ENCODE measurements at places on chromosomes 2 and 18. TPM values are rescaled to one million over a fixed set of nuclear protein-coding genes. Genes with fewer than 3 reads are reported as not detected.

- H3K27me3 ChIP-seq, result no peaks in the 10 kb centered on the region
- H3K36me3 ChIP-seq, result no peaks in the 10 kb centered on the region
- H3K27ac ChIP-seq, result no peak overlapping the region
- no peak for DNase-seq
- no peak overlapping the region for H3K4me3 ChIP-seq
Observed at GRCh38 chr18:62607708-62608428, 85.0 kb downstream of the ZCCHC2 start.

The ANKRD30BL gene
- total RNA-seq, result not detected

DNA sequence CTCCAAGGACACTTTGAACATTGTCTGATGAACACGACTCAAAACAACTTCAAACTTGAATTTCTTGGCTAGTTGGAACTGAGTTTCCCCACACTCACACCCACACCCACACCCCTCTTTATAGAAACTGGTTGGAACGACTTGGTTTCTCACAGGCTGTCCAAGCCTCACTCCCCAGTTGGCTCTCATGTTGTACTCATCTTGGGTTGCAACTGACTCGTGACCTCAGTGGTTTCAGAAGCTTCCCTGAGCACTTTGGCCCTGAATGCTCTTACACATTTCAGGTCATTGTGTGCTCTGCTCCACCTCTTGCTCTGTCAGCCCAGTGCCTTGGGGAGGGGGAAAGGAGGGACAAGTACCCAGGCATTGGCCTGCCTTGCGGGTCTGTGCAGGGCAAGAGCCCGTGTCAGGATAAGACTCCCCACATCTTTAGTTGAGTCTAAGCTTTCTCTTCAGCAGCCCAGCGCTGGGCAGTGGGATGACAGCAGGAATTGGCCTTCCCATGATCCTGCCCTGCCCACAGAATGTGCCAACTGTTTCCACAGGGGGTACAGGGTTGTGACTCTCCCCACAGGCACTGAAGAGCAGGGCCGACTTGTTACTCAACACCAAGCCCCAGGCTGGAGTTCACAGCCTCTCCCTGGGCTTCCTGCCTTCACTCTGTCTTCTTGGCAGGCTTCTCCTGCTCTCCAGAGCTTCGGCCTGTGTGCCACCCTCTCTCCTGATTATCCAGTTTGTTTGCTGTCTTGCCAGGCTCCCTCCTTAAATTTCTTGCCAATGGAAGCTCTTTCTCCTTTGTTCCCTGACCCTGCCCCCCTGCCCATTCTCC is 104.6 kb downstream of the RTN4 start:
- no peaks in the 10 kb centered on the region for H3K27me3 ChIP-seq
- no peak overlapping the region for H3K4me3 ChIP-seq
- H3K36me3 ChIP-seq, result no peaks in the 10 kb centered on the region
- H3K4me1 ChIP-seq, result peaks cover 35% of the 10 kb centered on the region

DNA sequence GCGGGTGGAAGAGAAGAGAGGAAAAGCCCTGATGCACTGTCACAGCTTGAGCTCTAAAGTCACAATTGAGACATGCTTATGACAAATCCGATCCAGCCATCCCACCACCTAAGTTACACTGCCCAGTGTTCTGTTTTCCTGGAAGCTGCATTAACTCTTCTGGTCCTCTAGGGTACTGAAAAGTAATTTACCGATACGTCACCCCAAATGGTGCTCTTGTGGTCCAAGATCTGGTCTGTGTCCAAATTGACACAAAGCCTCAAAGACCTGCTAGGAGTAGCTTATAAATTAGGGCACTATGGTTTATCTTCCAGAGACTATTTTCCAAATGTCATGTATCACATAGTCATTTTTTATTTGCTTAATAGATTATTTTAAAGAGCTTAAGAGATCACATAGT is 186.7 kb upstream of the ETAA1 start:
- DNase-seq, result no peak
- no peaks in the 10 kb centered on the region for H3K36me3 ChIP-seq
- no peaks in the 10 kb centered on the region for H3K4me1 ChIP-seq
- H3K27me3 ChIP-seq, result no peaks in the 10 kb centered on the region
- H3K27ac ChIP-seq, result no peak overlapping the region
- no peak overlapping the region for H3K4me3 ChIP-seq

The RTP5 gene
- not detected for total RNA-seq

DNA sequence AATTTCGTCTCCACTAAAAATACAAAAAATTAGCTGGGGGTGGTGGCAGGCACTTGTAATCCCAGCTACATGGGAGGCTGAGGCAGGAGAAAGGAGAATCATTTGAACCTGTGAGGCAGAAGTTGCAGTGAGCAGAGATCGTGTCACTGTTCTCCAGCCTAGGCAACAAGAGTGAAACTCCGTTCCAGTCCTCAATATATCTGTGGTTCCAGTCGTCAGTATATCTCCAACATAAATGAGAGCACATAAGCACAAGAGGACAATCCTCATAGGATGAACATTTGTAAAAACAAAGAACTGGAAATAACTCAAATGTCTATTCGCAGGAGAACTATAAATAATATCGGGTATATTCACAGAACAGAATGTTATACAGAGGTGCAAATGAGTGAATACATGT is 13.1 kb upstream of the PLEK start:
- H3K4me1 ChIP-seq, result no peaks in the 10 kb centered on the region
- DNase-seq, result no peak
- H3K4me3 ChIP-seq, result no peak overlapping the region
- H3K27ac ChIP-seq, result no peak overlapping the region
- H3K27me3 ChIP-seq, result no peaks in the 10 kb centered on the region
- H3K36me3 ChIP-seq, result no peaks in the 10 kb centered on the region

The FN1 gene
- 352 TPM for total RNA-seq

DNA sequence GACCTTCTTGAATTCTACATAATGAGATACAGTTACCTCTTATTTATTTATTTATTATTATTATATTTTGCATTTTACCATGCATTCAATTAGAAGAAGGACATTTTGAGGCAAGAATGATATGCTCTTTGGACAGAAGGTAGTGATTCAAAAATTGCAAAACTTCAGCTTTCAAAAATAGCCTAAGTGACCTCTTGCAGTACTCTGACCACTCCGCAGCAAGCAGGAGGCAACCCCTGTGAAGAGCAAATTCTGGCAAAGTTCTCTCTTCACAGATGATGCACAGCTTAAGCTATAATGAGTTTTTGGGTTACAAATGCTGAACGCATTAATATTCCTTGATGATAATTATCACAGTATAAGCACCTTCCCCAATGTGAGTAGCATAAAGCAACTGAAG is 170.0 kb downstream of the ZNF521 start:
- H3K36me3 ChIP-seq, result no peaks in the 10 kb centered on the region
- peaks cover 5% of the 10 kb centered on the region for H3K4me1 ChIP-seq
- no peaks in the 10 kb centered on the region for H3K27me3 ChIP-seq
- no peak for DNase-seq
- H3K27ac ChIP-seq, result no peak overlapping the region

The HAAO gene
- total RNA-seq, result 5.9 TPM

The CNNM3 gene
- total RNA-seq, result 27.8 TPM

GRCh38 chr2:41880561-41881243 is 167.1 kb upstream of the PKDCC start:
- no peak overlapping the region for H3K4me3 ChIP-seq
- no peak for DNase-seq
- H3K36me3 ChIP-seq, result no peaks in the 10 kb centered on the region
- peak overlapping the region; percentile 50 for H3K27ac ChIP-seq

GRCh38 chr2:8575834-8576423 is 105.9 kb upstream of the ID2 start:
- H3K4me1 ChIP-seq, result no peaks in the 10 kb centered on the region
- H3K4me3 ChIP-seq, result no peak overlapping the region
- DNase-seq, result no peak
- no peaks in the 10 kb centered on the region for H3K27me3 ChIP-seq

The STARD6 gene
- not detected for total RNA-seq

DNA sequence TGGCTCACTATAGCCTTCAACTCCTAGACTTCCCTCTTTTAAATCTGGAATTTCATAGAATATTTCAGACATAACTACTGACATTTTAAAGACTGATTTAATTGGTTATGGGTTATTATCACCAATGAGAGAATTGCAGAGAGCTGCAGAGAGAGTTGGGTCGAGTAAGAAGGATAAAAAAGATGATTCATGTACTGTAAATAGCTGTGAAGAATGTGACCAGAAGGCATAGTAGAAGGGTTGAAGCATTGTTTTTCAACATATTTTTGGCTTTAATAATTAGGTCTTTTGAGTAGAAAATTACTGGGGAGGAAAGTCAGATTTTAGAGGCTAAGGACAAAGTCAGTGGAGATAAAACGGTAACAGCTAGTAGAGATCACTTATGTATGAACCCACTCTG is 503.2 kb upstream of the SLC8A1 start:
- no peak overlapping the region for H3K4me3 ChIP-seq
- no peak overlapping the region for H3K27ac ChIP-seq
- no peaks in the 10 kb centered on the region for H3K36me3 ChIP-seq

DNA sequence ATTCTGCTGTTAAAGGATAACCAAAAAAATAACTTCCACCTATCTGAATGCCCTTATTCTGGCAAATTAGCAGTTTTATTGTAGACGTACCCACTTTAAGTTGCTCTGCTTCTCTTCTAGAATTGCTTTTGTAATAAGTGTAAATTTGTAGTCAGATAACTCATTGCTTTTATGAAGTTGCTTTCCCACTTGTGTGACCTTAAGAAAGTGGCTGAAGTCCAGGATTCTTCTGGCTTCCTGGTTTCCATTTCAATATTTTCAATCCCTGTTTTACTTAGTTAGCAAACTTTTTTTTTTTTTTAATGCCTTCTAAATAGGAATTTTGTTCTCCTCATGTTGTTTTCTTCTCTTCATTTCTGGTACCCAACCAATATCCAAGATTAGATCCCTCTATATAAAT is 59.8 kb downstream of the GLS start:
- no peak overlapping the region for H3K27ac ChIP-seq
- no peaks in the 10 kb centered on the region for H3K27me3 ChIP-seq
- no peaks in the 10 kb centered on the region for H3K36me3 ChIP-seq
- H3K4me1 ChIP-seq, result peaks cover 8% of the 10 kb centered on the region
- no peak overlapping the region for H3K4me3 ChIP-seq

The USP37 gene
- 14.0 TPM for total RNA-seq

The ASB18 gene
- not detected for total RNA-seq

- peaks cover under 1% of the 10 kb centered on the region for H3K4me1 ChIP-seq
- DNase-seq, result no peak
- no peaks in the 10 kb centered on the region for H3K27me3 ChIP-seq
- H3K36me3 ChIP-seq, result no peaks in the 10 kb centered on the region
- no peak overlapping the region for H3K27ac ChIP-seq
Observed at GRCh38 chr2:200770847-200771246, 40.9 kb upstream of the BZW1 start.

DNA sequence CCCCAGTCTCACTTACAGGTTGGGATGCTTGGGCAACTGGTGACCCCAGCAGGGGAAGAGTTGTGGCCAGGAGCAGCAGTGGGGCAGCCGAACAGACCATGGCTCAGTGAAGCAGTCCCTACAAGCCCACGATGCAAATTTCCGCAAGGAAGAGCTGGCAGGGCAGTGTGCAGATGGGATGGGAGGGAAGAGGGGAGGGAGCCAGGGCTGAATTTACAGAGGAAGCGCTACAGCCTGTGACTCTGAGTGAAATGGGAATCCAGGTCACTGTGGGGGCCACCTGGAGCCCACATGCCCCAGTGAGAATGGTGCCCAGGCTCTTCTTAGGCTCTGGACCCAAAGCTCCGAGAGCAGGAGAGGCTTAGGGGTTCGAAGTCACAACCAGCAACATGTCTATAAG is 27.0 kb upstream of the SELENOI start:
- H3K36me3 ChIP-seq, result no peaks in the 10 kb centered on the region
- no peaks in the 10 kb centered on the region for H3K4me1 ChIP-seq
- H3K27ac ChIP-seq, result no peak overlapping the region
- DNase-seq, result no peak
- H3K4me3 ChIP-seq, result no peak overlapping the region

- H3K27me3 ChIP-seq, result no peaks in the 10 kb centered on the region
- no peak overlapping the region for H3K27ac ChIP-seq
- peaks cover 10% of the 10 kb centered on the region for H3K4me1 ChIP-seq
Observed at GRCh38 chr18:26657631-26658581, 109.6 kb upstream of the KCTD1 start.

DNA sequence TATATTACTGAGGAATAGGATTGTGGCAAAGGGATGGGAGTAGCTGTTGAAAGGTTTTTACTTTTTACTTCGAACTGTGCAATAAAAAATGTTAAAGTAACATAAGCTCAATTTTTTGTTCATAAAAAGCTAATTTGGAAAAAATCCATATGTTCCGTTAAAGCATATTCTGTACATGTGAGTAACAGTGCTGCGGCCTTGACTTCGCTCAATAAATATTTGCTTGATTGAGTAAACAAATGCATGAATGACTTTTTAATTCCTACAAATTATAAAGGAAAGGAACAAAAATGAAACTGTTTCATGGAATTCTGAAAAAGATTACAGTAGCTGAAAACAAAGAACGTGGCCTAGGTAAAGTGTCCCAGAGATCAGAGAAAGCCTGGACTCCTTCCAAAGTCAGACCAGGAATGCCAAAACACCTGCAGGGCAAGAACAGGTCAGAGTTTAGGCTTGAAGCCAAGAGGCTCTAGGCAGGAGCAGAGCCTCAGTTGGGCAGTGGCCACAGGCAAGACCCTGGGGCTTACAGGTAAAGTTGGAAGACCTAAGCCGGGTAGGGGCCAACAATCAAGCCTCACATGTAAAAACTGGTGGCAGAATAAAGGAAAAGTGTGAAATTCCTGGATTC is 44.3 kb upstream of the FIGN start:
- H3K36me3 ChIP-seq, result no peaks in the 10 kb centered on the region
- no peak overlapping the region for H3K4me3 ChIP-seq
- no peaks in the 10 kb centered on the region for H3K4me1 ChIP-seq
- no peak overlapping the region for H3K27ac ChIP-seq

GRCh38 chr2:19349911-19350677 is 8.3 kb downstream of the OSR1 start:
- no peaks in the 10 kb centered on the region for H3K36me3 ChIP-seq
- H3K4me3 ChIP-seq, result peak overlapping the region; percentile 13
- H3K27ac ChIP-seq, result no peak overlapping the region

GRCh38 chr2:176461809-176462670 is 192.8 kb downstream of the MTX2 start:
- no peaks in the 10 kb centered on the region for H3K4me1 ChIP-seq
- no peak overlapping the region for H3K27ac ChIP-seq
- H3K4me3 ChIP-seq, result no peak overlapping the region
- no peak for DNase-seq
- no peaks in the 10 kb centered on the region for H3K36me3 ChIP-seq

The SERPINB5 gene
- not detected for total RNA-seq

The DCC gene
- total RNA-seq, result 1.2 TPM

The NAB1 gene
- total RNA-seq, result 84.3 TPM

DNA sequence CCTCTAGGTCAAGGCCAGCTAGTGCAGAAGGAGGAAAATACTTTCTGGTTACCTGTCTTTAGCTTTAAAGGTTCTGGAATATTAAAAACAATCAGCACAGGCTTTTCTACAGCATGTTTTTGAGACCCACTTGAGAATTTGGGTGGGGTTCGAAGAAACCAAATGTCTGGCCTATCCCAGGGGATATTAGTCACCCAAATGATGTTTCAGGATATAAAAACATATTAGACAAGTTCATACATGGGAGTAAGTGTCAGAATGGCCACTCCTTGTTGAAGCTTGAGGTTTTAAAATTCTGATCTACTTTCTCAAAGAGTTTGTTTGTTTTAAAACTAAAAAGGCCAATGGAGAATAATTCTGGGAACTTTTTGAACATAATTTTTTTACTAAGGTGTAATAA is 158.6 kb upstream of the DLX2 start:
- H3K27ac ChIP-seq, result no peak overlapping the region
- peaks cover 4% of the 10 kb centered on the region for H3K4me1 ChIP-seq
- H3K4me3 ChIP-seq, result no peak overlapping the region
- H3K36me3 ChIP-seq, result no peaks in the 10 kb centered on the region

GRCh38 chr2:70188460-70188859 is 2.4 kb downstream of the C2orf42 start:
- DNase-seq, result no peak
- H3K4me3 ChIP-seq, result no peak overlapping the region
- no peak overlapping the region for H3K27ac ChIP-seq
- H3K4me1 ChIP-seq, result no peaks in the 10 kb centered on the region
- H3K36me3 ChIP-seq, result no peaks in the 10 kb centered on the region

All from tibial nerve (tissue), 4 donors.